ENCODE measurements at places on chromosomes 2 and 18.

GRCh38 chr2:9145109-9145751 lies 61.4 kb upstream of the ASAP2 start:
- H3K4me3 ChIP-seq = peak overlapping the region; percentile 49
- no peaks in the 10 kb centered on the region for H3K27me3 ChIP-seq
- H3K27ac ChIP-seq = peak overlapping the region; percentile 85

DNA sequence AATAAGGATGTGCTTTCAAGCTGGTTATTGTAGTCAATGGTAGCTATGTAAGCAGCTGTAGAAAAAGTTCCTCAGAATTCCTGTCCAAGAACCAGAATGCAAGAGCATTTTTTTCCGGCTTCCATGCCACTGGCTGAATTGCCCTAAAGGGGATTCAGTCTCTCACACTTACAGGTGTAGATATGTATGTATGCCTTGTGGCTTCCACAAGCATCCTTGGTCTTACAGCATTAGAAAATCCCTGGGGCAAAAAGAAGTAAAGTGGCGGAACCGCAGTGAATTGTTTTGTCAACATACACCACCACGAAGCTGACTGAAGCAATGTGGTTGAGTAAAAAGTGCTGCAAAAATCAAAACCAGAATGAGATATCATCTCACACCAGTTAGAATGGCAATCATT lies 54.6 kb downstream of the FANCL start:
- peaks cover 5% of the 10 kb centered on the region for H3K4me1 ChIP-seq
- no peak for DNase-seq
- H3K36me3 ChIP-seq = peaks cover 30% of the 10 kb centered on the region
- no peaks in the 10 kb centered on the region for H3K27me3 ChIP-seq

GRCh38 chr2:61165946-61166345 lies 4.0 kb downstream of the C2orf74 start:
- H3K4me1 ChIP-seq = no peaks in the 10 kb centered on the region
- H3K27me3 ChIP-seq = no peaks in the 10 kb centered on the region
- no peak overlapping the region for H3K4me3 ChIP-seq
- peaks cover 64% of the 10 kb centered on the region for H3K36me3 ChIP-seq
- DNase-seq = no peak

GRCh38 chr2:40450066-40450795 lies 1.7 kb downstream of the SLC8A1 start:
- H3K27ac ChIP-seq = no peak overlapping the region
- peak overlapping the region; percentile 72 for H3K4me3 ChIP-seq
- DNase-seq = no peak
- H3K36me3 ChIP-seq = no peaks in the 10 kb centered on the region

DNA sequence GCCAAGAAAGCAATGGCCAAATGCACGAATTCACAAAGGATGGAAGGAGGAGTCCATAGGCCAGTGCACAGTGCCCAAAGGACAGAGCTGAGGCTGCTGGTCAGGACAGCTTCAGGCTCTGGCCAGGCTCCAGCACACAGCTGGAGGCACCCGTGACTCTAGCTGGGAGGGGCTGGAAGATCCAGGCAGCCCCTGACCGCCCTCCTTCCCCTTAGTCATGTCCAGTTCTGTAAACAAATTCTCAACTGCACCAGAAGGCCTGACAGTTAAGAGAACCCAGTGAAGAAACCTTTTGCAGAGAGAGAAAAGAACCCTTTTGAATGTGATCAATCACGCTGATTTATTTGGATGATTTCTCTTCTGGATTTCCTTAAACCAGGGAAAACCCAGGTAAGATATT lies 7.7 kb upstream of the YWHAQ start:
- peak overlapping the region; percentile 31 for H3K4me3 ChIP-seq
- DNase-seq = peak; percentile 89
- no peaks in the 10 kb centered on the region for H3K27me3 ChIP-seq
- H3K4me1 ChIP-seq = peaks cover 50% of the 10 kb centered on the region
- peak overlapping the region; percentile 63 for H3K27ac ChIP-seq

DNA sequence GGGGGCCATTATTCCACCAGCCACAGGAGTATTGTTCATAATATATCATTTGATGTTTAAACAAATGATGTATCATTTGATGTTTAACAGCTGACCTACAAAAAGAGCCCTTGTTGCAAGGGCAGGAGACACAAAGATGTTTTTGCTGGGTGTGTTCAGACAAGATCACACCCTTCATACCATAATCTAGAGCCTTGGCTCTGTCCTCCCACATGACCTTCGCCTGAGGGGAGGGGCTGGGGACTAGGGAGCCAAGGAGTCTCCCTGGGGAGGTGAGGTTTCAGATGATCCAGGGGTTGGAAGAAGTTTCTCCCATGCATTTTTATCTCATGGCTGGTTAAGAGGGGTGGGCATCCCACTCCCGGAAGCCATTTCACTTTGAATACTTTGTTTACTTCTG lies 33.5 kb downstream of the CDC42EP3 start:
- H3K27me3 ChIP-seq = no peaks in the 10 kb centered on the region
- DNase-seq = no peak
- H3K36me3 ChIP-seq = peaks cover 30% of the 10 kb centered on the region
- H3K4me1 ChIP-seq = peaks cover 33% of the 10 kb centered on the region
- no peak overlapping the region for H3K4me3 ChIP-seq

- no peaks in the 10 kb centered on the region for H3K4me1 ChIP-seq
- no peak for DNase-seq
- peaks cover 38% of the 10 kb centered on the region for H3K36me3 ChIP-seq
- H3K4me3 ChIP-seq = no peak overlapping the region
- H3K27me3 ChIP-seq = no peaks in the 10 kb centered on the region
These were observed 92.0 kb downstream of the USP40 start for GRCh38 chr2:233474308-233475160.

GRCh38 chr2:188969651-188970050 lies 4.5 kb upstream of the COL3A1 start:
- no peaks in the 10 kb centered on the region for H3K27me3 ChIP-seq
- H3K27ac ChIP-seq = no peak overlapping the region
- no peak for DNase-seq

DNA sequence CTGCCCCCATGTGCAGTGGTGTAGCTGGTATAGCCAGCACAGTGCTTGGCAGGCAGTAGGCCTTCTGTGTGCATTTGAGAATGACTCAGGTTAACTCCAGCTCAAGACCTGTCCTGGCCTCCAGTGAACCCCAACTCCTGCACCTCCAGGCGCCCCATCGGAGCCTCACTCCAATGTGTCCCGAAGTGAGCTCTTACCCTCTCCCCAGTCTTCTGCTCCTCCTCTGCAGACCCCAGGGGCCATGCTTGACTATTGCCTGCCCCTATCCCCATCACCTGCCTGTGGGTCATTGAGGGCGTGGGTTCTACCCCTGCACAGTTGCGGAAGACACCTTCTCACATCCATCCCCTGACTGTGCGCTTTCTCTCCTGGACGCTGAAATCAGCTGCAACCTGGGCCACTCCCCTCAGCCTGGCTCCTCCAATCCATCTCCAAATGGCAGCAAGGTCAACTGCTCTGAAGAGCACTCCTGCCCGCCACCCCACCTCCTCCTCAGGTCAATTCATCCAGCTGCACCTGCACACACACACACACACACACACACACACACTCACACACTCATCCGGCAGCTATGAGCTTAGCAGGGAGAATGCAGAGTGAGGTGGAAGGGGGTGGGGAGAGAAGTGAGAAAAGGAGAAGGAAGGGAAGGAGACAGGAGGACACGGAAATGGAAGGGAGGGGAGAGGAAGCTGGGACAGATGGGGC lies 130.3 kb upstream of the GLI2 start:
- H3K4me3 ChIP-seq = no peak overlapping the region
- H3K27me3 ChIP-seq = no peaks in the 10 kb centered on the region
- no peak overlapping the region for H3K27ac ChIP-seq
- no peaks in the 10 kb centered on the region for H3K36me3 ChIP-seq
- DNase-seq = no peak
- peaks cover 19% of the 10 kb centered on the region for H3K4me1 ChIP-seq

- H3K27ac ChIP-seq = no peak overlapping the region
- DNase-seq = no peak
- no peaks in the 10 kb centered on the region for H3K36me3 ChIP-seq
- no peaks in the 10 kb centered on the region for H3K27me3 ChIP-seq
These were observed 16.3 kb downstream of the SULT1C2 start for GRCh38 chr2:108304975-108305374.
